ENCODE measurements at places on chromosomes 16 and 17.

GRCh38 chr17:67573987-67574657 lies 143.6 kb upstream of the NOL11 start:
- DNase-seq, result no peak
- H3K27me3 ChIP-seq, result no peaks in the 10 kb centered on the region
- no peak overlapping the region for H3K27ac ChIP-seq
- no peak overlapping the region for H3K4me3 ChIP-seq

GRCh38 chr16:74865922-74866598 lies 91.4 kb upstream of the FA2H start:
- 0 out of 2 replicates have a peak overlapping the region, but pooled peaks have one; percentile 5 for H3K4me3 ChIP-seq
- H3K27ac ChIP-seq, result no peak overlapping the region
- H3K36me3 ChIP-seq, result no peaks in the 10 kb centered on the region
- no peaks in the 10 kb centered on the region for H3K27me3 ChIP-seq
- DNase-seq, result peak; percentile 58

DNA sequence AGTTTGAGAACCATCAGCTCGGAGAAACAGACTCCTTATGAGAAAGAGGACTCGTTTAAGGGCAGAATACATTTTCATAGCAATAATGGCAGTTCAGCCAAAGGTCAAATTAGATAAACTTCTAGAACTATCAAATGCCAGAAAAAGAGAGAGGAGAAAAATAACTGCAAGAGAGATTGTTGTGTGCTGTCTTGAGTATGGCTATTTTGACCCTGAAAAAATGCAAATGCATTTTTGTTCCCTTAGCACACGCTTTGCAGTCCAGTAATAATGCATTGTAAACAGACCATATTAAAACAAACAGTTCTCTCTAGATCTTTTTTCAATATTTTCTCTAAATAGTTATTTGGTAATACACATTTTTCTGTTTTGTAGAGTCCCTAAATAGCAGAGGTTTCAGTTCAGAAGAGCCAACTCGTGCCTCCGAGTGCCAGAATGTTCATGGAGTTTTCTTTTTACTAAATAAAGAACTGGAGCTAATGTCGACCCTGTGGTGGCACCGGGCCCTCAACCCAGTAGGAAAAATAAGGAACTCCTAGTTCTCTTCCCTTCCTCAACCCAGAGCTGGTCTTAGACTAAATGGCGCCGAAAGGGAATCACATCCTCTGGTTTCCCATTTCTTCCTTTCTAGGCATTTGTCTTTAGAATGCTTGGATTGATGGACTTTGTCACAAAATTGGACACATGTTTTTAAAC lies 298.0 kb downstream of the MAP2K4 start:
- no peak overlapping the region for H3K27ac ChIP-seq
- no peaks in the 10 kb centered on the region for H3K27me3 ChIP-seq
- no peaks in the 10 kb centered on the region for H3K36me3 ChIP-seq
- H3K4me3 ChIP-seq, result no peak overlapping the region

GRCh38 chr17:82062076-82062983 lies 3.3 kb downstream of the DUS1L start:
- H3K4me3 ChIP-seq, result no peak overlapping the region
- no peak overlapping the region for H3K27ac ChIP-seq
- no peak for DNase-seq
- peaks cover 35% of the 10 kb centered on the region for H3K36me3 ChIP-seq
- H3K27me3 ChIP-seq, result no peaks in the 10 kb centered on the region

GRCh38 chr17:17847726-17848125 lies 10.9 kb upstream of the SREBF1 start:
- no peaks in the 10 kb centered on the region for H3K27me3 ChIP-seq
- H3K27ac ChIP-seq, result no peak overlapping the region
- peaks cover 58% of the 10 kb centered on the region for H3K4me1 ChIP-seq
- no peaks in the 10 kb centered on the region for H3K36me3 ChIP-seq
- no peak overlapping the region for H3K4me3 ChIP-seq
- DNase-seq, result no peak

DNA sequence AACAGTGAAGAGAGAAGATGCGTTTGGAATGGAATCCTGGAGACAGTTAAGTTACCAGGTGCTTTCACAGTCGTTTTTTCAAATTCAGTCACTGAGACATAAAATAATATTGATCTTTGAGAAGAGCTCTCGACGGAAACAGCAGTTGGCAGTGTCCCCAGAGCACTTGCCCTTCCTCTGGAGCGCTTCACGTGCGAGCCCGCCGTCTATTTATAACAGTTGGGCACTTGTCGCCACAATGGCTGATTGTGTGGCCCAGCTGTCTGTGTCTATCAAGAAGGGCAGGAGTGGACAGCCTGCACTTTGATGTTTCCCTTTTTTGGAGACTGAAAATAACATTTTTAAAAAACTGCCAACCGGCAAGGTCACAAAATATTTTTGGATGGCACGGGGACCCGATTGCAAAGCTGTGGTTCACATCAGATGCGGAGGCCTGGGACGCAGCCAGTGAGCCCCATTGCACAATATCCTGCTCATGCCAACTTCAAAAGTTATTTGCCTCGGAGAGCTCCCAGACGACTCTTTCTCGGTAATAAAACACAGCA lies 62.9 kb downstream of the ADCY9 start:
- DNase-seq, result no peak
- no peaks in the 10 kb centered on the region for H3K36me3 ChIP-seq
- H3K4me1 ChIP-seq, result no peaks in the 10 kb centered on the region
- no peak overlapping the region for H3K27ac ChIP-seq
- H3K4me3 ChIP-seq, result no peak overlapping the region
- H3K27me3 ChIP-seq, result no peaks in the 10 kb centered on the region

All from HepG2 (cell line).